CD4-positive, alpha-beta T cell treated with Interferon alpha-2 for 1 hour (primary cell): ENCODE measurements at places on chromosomes 2 and 18.

DNA sequence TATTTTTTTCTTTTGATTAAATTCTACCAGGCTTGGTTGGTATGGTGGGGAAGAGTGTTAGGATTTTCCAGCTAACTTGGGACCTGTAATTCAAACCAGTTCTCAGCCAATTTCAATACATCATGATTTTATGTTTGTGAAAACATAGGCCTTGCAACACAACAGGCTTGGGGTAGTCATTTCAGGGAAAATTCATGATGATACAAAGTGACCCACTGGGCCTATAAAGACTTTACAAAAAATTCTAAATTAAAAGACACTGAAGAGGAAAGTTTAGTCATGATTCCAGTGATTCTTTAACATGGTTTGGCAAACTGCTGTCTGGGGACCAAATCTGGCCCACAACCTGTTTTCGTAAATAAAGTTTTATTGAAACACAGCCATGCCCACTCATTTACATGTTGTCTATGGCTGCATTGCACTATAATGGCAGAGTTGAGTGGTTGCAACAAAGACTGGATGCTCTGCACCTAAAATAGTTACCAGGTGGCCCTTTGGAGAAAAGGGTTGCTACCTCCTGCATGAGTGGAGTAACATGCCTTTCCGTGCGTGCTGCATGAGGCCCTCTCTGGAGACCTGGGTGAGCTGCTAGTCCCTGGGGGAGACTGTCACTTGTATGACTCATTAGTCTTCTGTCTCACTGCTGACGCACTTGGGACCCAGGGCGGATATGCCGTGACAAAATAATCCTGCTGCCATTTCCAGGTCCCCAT, 73.6 kb downstream of the NPAS2 start:
- no peak for DNase-seq

DNA sequence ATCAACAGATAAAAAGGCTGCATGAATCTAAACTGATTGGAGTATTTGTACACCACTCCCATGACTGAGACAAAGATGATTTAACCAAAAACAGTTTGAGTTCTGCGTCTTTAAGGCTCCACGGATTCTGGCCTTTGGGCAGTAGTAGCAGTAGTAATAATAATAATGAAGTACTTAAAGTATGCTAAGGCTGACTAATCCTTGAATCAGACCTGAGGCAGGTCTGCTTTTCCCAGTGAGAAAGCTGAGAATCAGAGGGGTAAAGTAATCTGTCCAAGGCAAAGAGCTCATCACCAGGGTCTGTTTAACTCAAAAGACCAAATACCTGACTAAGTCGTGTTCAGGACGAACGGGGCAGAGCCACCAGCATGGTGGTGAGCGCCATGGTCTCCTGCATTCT, 61.4 kb downstream of the ID2 start:
- DNase-seq, result no peak

GRCh38 chr2:46818819-46819218, 96.8 kb downstream of the MCFD2 start:
- DNase-seq, result no peak

DNA sequence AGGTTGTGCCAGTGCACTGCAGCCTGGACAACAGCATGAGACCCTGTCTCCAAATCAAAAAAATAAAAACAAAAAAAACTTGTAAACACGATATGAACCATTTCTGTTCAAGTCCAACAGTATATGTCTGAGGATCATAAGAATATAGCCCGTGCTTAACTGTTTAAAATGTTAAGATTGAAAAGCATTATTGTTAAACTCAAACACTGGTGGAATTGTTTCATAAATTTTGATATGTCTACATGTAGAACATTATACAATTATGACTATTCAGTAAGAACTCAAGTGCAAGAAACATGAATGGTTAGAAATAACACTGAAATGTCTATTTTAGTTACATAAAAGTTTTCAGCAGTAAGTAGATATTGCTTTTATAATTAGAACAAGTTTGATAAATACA, 29.7 kb downstream of the PPIG start:
- DNase-seq, result no peak

DNA sequence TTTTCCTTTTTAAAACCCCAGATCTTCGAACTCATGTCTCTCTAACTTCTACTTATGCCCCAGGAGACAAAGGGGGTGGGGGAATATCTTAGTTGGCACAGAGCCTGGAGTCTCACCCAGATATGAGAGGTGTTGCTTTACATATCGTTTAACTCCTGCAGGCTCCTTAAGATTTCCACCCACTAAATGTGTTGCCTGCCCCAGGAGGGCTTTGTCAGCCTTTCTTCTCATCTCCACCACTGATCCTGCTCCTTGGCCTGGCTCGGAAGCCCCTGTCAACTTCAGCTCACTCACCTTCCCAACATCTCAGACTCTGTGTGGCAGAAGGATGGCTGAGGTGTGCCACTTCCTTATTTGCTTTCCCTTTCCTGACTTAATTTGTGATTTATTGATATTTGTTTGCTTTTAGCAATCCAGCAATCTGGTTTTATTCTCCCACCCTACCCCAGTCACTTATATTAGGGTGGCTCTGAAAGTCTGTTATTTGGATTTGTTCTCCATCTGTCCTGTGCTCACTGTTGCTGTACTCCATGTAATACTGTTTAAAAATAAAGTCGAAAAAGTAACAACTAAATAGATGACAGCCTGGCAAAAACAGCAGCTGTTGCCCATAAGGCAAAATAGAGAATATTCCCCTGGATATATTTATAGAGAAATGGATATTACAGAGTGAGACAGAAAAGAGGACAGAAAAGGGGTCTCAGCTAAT, 200.6 kb downstream of the ZBTB7C start:
- no peak for DNase-seq

DNA sequence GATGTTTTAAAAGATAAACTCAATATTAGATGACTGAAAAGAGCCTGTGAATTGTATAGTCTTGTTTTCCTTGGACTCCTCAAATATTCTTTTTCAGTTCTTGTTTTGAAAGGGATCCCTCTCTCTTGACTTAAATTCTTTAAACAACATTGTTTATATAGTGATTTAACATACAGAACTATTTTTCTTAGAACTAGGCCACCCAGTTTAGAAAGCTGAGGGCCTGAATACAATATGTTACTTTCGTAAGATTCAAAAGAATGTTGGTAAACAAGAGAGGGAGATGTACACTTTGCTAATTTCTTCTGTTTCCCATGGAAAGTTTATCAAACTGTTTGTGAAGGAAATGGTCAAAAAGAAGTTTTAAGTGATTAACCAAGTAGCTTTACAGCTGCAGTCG, 5.5 kb upstream of the TSPYL6 start:
- no peak for DNase-seq

DNA sequence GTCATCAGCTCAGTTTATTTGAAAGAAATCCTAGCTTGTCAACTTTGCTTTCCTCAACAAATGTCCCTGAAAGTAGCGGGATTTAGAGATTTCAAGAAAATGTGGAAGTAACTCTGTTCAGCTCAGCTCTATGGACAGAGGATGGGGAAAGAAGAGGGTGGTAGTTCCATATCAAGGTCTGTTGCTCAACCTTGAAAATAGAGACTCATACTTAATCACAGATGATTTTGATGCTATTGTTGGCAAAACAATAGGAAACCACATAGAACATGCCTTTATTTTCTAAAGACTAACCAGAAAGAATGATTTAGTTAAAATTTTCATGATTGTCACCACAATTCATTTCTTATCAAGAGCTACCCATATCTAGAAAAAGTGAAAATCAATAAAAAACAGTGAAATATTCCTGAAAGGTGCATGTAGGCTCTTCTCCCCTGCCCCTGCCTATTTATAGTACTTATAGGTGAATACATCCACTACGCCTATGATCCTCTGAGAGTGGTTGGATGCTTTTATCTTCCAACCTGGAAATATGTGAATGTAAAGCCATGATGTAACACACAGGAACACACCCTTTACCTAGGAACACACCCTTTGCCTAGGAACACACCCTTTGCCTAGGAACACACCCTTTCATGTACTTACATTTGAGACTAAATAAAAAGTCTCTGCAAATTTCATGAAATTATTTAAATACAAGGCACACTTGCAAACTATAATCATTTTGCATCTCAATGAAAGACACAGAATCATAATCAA, 65.8 kb downstream of the ETAA1 start:
- no peak for DNase-seq
